Bronchial smooth muscle cell (primary cell): ENCODE measurements at places on chromosomes 6 and 20. TPM values are rescaled to one million over a fixed set of nuclear protein-coding genes. Genes with fewer than 3 reads are reported as not detected.

The WDR27 gene
- total RNA-seq = 13.7 and 16.2 TPM in 2 replicates

The SLC22A2 gene
- total RNA-seq = not detected in 2 replicates

The CNBD2 gene
- 0.77 and 1.7 TPM in 2 replicates for total RNA-seq

The MAP1LC3A gene
- total RNA-seq = 16.1 and 16.3 TPM in 2 replicates

The CYP21A2 gene
- under 0.01 TPM in 1 of 2 replicates, not detected in the other for total RNA-seq

The HLA-DQA2 gene
- not detected in 2 replicates for total RNA-seq

The ZKSCAN8 gene
- 13.1 and 13.6 TPM in 2 replicates for total RNA-seq

The TRIM31 gene
- not detected in 2 replicates for total RNA-seq

The NKAPL gene
- 0.26 and 2.0 TPM in 2 replicates for total RNA-seq
